ENCODE measurements at places on chromosomes 6 and 20. TPM values are rescaled to one million over a fixed set of nuclear protein-coding genes. Genes with fewer than 3 reads are reported as not detected.

COL20A1 gene
- total RNA-seq, result 7.4 TPM

GGTLC1 gene
- not detected for total RNA-seq

IFT52 gene
- 48.4 TPM for total RNA-seq

SYNJ2 gene
- 6.6 TPM for total RNA-seq

RAB32 gene
- total RNA-seq, result 4.9 TPM

TREML1 gene
- total RNA-seq, result not detected

PTCRA gene
- total RNA-seq, result not detected

LTB gene
- not detected for total RNA-seq

PARD6B gene
- 7.1 TPM for total RNA-seq

TMEM151B gene
- total RNA-seq, result 44.5 TPM

MRPS18A gene
- total RNA-seq, result 12.3 TPM

HSF2 gene
- 61.2 TPM for total RNA-seq

PXDC1 gene
- 9.1 TPM for total RNA-seq

TFEB gene
- total RNA-seq, result 2.7 TPM

PROKR2 gene
- 9.3 TPM for total RNA-seq

FAM110A gene
- total RNA-seq, result 4.4 TPM

DLK2 gene
- 4.4 TPM for total RNA-seq

ZC3H12D gene
- total RNA-seq, result 0.74 TPM

ARFGEF3 gene
- 45.2 TPM for total RNA-seq

KCNK16 gene
- not detected for total RNA-seq

TGM2 gene
- 5.7 TPM for total RNA-seq

DYNLT2 gene
- 3.2 TPM for total RNA-seq

TRIM39 gene
- 5.9 TPM for total RNA-seq

EYS gene
- total RNA-seq, result 2.0 TPM

WFDC5 gene
- total RNA-seq, result not detected

CST5 gene
- not detected for total RNA-seq

SAPCD1 gene
- 0.74 TPM for total RNA-seq

PRKN gene
- 6.1 TPM for total RNA-seq

CFAP61 gene
- 2.5 TPM for total RNA-seq

ENPP1 gene
- 0.74 TPM for total RNA-seq

SIRPB2 gene
- 0.49 TPM for total RNA-seq

DNAH8 gene
- under 0.01 TPM for total RNA-seq

DEF6 gene
- 0.49 TPM for total RNA-seq

SMLR1 gene
- not detected for total RNA-seq

DSN1 gene
- 4.2 TPM for total RNA-seq

PKIG gene
- total RNA-seq, result 23.8 TPM

SYTL3 gene
- 3.0 TPM for total RNA-seq

GDAP1L1 gene
- total RNA-seq, result 98.6 TPM

GPLD1 gene
- total RNA-seq, result 8.9 TPM

CRISP2 gene
- total RNA-seq, result 0.49 TPM

RFX6 gene
- total RNA-seq, result not detected

E2F3 gene
- total RNA-seq, result 8.4 TPM

PRRT1 gene
- total RNA-seq, result 0.74 TPM

GSTA4 gene
- 93.4 TPM for total RNA-seq

LRRC73 gene
- total RNA-seq, result 5.7 TPM

FAM217B gene
- 24.6 TPM for total RNA-seq
